Renal cortex interstitium (tissue), 15 donors: ENCODE measurements at places on chromosomes 11 and 22.

DNA sequence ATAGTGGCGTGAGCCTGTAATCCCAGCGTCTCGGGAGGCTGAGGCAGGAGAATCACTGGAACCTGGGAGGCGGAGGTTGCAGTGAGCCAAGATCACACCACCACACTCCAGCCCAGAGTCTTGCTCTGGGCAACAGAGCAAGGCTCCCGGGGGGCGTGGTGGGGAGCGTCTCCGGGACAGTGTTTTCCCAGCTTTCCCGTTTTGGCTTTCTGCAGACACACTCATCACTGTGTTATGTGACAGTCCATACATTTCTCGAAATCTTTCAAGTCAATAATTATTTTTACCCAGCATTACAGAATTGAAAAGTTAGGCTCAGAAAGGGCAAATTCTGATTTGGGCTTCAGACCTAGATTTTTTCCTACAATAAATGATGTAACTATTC, 31.7 kb downstream of the NEAT1 start:
- no peak for DNase-seq

- DNase-seq = no peak
These were observed 356.3 kb upstream of the CCDC90B start for GRCh38 chr11:83642500-83642899.

GRCh38 chr11:16184588-16184987, 171.8 kb downstream of the SOX6 start:
- no peak for DNase-seq

DNA sequence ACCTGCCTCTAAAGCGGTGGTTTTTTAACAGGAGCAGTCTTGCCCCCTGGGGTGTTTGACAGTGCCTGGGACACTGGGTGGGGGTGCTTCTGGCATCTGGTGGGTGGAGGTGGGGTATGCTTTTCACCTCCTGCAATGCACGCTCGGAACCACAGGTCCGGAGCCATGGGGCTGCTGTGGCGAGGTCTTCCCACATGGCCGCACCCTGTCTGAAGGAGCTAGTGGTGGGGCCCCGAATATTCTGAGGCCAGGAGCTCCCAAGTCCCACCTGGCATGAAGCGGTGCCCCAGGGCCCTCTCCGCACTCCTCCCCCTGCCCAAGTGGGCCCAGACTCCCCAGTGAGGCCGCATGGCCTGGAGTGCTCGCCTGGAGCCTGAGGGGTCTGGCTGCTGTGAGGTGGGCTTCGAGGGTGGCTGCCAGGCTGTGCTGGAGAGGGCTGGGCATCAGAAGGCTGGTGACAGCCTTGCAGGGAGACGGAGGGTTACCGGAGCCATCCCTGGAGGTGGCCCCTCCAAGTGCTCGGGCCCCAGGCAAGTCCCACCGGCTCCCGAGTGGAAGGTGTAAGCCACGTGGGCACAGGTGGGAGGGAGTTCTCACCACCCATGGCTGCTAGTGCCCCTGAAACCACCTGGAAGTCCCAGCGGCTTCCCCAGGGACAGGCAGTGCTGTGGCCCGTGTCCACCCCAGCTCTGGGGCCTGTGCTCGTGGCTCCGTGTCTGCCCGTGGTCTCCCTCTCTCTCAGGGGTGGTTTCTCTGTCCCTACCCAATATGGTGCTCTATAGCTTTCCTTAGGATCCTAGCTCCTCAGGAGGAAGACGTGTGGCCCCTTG, 15.1 kb downstream of the TBX1 start:
- no peak for DNase-seq

DNA sequence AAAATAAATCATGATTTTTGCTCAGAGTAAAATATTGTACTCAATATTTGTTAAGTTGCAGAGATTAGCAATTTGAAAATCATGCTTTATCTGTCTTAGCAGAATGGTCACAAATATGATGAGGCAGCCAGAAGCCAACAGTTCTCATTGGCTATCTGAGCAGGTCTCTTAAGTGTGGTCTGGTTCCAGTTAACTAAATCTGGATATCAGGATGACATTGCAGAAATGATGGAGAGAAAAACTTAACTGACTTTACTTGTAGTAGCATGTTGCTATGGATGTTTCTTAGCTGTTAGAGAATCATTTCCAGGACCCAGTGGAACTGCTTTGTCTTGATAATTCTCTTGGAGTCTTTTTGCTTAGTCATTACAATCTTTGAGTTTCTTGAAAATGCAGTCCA, 1070.3 kb downstream of the JRKL start:
- DNase-seq = no peak

DNA sequence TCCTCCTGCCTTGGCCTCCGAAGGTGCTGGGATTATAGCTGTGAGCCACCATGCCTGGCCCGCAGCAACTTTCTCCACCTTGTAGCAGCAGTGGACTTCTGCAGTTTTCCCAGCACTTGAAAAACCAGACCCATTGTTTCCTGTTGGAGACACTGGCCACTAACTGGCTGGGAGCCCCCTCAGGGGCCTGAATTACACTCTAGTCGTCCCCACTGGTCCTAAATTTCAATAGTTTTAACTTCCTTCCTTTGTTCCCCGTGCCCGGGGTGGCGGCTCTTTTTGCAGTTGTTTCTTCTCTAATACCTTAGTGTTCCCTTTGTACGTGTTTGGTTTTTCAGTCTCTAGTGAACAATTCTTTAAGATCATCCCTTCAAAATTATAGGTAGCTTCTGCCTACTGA, 2.6 kb upstream of the MRGPRE start:
- no peak for DNase-seq

- DNase-seq = no peak
These were observed 11.7 kb downstream of the RAC2 start for GRCh38 chr22:37232140-37232998.

DNA sequence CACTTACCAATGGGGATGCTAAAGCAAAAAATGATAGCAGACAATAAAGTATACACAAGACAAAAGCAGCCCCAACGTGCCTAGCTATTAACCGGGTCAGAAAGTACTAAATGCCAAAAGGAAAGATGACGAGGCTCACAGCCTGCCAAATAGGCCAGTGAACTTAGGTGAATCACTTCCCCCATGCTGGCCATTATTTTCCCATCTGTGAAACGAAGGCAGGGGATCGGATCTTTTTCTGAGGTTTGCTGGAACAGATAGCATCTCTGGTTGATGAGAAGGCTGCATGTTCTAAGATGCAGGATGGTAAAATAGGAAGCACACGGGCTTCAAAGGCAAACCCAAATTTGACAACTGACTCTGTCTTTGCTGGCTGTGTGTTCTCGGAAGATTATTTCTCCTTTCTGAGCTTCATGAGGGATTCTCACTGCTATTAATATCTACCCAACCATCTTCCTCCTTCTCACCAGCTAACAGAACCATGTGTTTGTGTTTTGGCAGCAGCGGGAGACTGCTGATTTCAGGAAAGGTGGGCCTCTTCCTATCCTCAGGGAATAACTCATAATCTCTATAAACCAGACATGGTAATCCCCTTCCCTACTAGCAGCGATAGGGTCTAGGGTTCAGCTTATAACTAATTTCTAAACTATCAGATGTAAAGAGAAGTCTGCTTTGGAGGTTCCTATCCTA, 390.7 kb downstream of the LARGE1 start:
- no peak for DNase-seq

DNA sequence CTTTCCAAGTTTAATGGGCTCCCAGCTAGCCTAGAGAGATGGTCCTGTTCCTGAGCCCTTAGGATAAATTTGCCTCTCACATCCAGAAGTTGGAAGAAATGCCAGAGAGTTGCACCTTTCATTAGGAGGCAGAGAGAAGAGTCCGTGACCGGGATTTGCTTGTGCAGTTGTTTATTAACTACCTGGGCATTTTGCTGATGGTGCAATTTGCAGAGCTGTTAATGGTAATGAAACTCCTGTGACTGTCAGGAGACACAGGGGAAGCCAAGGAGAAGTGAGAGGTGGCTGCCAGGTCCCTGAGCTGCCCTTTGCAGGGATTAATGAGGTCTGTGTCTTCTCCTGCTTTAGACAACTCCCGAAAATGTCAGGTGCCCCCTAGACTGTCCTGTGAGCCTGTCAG, 69.1 kb upstream of the B3GAT1 start:
- DNase-seq = no peak

GRCh38 chr22:45916515-45916914, 60.4 kb downstream of the WNT7B start:
- DNase-seq = no peak

GRCh38 chr11:131593301-131593700, 222.9 kb downstream of the NTM start:
- DNase-seq = no peak

DNA sequence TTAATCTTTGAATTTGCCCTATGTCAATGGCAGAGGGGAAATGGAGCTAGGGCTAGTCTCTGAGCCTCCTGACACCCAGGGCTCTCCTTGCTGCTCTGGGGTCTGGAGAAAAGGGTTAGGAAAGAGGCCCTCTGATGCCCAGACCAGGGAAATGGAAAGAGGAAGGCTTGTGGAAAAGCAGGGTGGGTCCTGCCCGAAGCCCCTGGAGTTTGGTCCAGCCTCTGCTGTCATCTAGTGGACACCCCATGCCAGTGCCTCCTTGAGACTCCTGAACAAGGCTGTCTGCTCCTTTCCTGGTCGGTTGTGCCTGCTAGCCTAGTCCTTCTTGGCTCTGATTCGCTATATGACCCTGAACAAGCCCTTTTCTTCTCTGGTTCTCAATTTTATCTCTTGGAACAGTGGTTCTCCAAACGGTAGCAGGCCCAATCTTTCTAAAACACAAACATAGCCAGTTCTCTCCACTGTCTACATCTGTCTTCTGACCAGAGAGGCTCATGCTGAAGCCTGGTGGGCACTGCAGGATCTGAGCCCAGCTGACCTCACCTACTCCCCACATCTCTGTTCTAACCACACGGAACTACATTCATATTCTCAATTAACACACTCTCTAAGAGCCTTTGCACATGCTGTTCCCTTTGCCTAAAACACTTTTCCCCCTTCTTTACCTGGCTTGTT, 8.8 kb upstream of the PLA2G3 start:
- DNase-seq = no peak

GRCh38 chr11:64235437-64236161, 1.2 kb downstream of the VEGFB start:
- no peak for DNase-seq

DNA sequence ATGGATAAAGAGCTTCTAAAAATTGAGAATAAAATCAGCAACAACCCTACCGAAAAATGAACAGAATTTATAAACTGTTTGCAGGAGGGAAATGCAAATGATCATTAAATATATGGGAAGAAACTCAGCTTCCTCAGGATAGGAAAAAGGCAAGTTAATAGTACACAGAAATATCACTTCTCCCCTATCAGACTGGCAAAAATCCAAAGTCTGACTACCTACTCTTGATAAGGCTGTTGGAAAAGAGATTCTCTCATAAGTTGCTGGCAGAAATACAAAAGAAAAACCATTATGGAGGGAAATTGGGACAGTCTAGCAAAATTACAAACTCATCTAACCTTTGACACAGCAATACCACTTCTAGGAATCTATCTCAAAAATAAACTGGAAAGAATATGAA, 100.9 kb upstream of the LDLRAD3 start:
- DNase-seq = no peak

DNA sequence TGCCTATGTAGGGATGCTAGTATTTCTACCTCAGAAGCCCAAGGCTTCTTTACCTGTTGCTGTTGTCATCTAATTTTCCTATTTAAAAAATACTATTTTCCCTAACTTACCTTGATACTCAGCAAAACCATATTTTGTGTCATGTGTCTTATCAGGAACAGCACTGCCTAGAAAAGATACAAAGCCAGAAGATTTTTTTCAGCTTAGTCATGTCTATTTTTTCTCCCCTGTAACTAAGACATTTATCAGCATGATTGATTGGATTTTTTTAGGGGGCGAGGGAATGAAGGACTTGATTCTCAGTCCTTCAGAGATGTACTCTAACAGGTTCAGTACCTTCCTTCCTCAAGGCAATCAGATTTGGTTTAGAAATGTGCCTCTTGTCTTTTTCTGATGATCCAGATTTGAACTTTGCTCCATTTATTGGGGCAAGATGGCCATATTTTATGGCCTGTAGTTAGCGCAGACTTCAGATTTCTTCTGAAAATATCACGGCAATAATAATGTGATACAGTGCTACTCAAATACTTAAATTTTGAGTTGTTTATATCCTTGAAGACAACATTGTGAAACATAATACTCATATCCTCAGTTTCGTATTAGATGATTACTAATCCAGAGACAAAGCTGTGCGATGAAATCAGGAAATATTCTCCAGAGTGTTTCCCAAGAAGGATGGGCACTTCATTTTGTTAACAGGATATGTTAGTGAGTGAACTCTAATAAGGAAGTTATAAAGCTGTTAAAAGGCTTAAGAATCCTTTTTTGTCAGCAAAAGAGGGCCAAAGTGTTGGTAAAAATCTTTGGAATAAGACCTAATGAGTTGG, 3.8 kb upstream of the PIK3IP1 start:
- no peak for DNase-seq

GRCh38 chr11:130171534-130171933, 12.0 kb downstream of the ST14 start:
- no peak for DNase-seq

GRCh38 chr11:122189229-122189628, 73.2 kb upstream of the BLID start:
- DNase-seq = no peak

DNA sequence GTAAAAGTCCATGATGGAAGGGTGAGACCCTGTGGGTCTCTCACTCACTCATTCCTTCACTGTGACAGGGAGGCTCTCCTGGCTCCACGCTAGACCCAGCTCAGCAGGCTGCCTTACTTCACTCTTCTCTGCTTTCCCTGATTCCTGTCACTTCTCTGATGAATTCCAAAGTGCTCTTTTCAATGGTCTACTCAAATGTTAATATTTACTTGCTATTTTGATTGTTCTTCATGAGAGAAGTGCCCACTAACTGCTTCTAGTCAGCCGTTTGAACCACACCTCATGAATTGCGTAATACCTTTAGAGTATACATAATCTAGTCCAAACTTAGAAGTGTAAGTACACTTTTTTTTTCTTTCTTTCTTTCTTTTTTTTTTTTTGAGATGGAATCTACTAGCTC, 1350.2 kb upstream of the RAG2 start:
- DNase-seq = no peak

DNA sequence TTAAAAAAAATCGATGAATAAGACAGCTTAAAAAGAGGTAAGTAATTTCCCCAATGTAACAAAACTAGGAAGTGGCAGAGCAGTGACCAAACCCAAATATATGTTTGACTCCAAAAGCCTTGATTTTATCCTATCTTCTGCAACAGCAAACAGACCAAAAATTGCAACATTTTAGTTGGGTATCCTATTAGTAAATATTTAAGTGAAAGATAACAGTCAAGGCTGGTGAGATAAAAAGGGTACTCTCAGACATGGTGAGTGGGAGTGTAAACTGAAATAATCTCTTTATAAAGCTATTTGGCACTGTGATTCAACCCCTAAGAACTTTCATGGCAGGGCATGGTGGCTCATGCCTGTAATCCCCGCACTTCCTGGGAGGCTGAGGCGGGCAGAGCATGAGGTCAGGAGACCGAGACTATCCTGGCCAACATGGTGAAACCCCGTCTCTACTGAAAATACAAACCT, 1.9 kb upstream of the RDX start:
- no peak for DNase-seq

GRCh38 chr22:46484861-46485595, 52.4 kb downstream of the CELSR1 start:
- DNase-seq = no peak

DNA sequence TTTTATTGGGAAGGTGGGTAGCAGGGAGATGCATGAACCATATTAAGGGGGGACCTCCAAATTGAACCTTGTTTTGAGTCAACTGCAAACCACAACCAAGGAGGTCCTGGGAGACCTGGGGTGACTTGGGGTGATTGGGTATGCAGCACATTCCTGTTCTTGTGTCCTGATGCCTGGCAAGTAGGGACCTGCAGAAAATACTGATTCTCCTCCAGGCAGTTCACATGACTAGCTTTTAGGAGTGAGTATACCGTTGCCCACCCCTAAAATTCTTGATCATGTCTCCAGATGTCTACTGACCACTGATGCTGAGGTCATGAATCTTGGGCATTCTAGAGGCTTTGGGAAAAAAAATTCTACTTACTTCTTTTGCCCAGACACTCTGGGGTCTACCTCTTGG, 6.3 kb downstream of the EHF start:
- no peak for DNase-seq
